COR-L47 (cell line): ENCODE measurements at places on chromosomes 12 and 14.

DNA sequence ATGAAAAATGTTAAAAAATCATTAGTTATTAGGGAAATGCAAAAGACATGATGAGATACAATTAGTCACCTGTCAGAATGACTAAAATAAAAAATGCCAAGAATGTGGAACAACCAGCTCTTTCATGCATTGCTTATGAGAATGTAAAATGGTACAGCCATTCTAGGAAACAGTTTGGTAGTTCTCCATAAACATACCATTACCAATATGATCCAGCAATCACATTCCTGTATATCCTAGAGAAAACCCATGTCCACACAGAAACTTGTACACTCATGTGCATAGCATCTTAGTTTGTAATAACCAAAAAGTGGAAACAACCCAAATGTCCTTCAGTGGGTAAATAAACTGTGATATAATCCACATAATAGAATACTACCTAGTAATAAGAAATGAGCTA, 245.7 kb downstream of the FUT8 start:
- DNase-seq, result no peak

GRCh38 chr12:82996168-82996812, 309.6 kb downstream of the TMTC2 start:
- peak; percentile 50 for DNase-seq

- no peak for DNase-seq
Observed at GRCh38 chr14:87971010-87971409, 22.0 kb downstream of the GALC start.

- no peak for DNase-seq
Observed at GRCh38 chr12:3215410-3215975, 138.3 kb downstream of the TSPAN9 start.

- DNase-seq, result no peak
Observed at GRCh38 chr12:10364815-10365622, 24.8 kb downstream of the KLRK1 start.

DNA sequence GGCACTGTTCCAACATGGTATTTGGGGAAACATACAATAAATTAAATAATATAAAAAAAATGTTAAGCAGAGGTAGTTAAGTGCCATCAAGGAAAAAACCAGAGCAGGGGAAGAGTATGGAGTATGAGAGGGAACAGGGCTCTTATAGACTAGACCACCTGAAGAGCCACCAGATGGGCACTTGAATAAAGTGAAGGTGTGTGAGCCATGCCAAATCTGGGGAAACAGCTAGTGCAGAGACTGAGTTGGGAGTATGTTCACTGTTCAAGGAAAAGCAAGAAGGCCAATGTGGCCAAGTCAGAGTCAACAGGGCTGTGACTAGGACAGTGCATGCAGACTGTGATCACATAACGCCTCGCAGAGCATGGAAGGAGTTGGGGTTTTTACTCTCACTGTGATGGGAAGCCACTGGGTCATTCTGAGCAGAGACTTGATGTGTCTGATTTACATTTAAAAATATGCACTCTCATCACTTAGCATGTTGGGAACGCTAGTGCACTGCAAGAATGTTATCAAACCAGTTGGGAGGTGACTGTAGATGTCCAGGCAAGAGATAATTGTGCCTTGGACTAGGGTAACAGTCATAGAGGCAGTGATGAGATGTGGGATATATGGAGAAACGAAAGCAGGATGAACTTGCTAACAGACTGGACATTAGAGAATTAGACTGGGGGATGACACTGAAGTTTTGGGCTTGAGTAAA, 25.6 kb downstream of the NDUFA12 start:
- DNase-seq, result no peak

DNA sequence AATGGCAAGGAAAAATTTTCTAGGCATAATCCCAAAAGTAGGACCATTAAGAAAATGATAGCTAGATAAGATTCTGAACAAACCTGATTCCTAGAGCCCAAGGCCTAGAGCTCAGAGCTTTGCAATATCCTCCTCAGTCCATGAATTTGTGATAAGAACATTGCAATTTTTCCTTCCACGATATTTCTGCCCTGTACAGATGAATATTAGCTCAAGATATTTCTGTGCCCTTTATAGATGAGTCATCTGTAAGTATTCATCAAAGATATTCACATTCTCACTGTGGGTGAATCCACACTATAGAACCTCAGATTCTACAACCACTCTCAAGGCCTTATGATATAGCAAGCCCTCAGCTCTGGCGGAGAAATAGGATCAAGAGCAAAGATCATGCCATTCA, 37.5 kb downstream of the EAPP start:
- DNase-seq, result no peak

- no peak for DNase-seq
Observed at GRCh38 chr12:98121963-98122362, 393.4 kb upstream of the TMPO start.

- peak; percentile 36 for DNase-seq
Observed at GRCh38 chr14:78697341-78697740, 527.2 kb downstream of the NRXN3 start.

GRCh38 chr12:100566887-100567637, 6.4 kb upstream of the GAS2L3 start:
- no peak for DNase-seq

- no peak for DNase-seq
Observed at GRCh38 chr12:89781946-89782550, 73.4 kb upstream of the ATP2B1 start.

DNA sequence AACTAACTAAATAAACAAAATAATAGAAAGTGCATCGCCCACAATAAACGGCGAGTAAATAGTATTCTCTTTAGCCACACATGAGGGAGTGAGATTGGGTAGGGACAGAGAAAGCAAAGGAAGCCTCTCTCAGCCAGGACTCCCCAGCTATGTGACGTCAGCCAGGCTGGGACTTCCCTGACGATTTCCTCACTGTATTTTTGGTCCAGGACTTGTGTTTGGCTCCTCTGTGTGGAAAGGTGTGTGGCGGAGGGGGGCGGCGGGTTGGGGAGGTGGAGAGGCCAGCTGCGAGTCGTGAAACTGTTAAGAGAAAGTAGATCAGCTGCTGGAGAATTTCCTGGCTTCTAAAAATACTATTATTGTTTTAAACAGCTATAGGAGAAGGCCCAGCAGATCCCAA, 1124.6 kb downstream of the AACS start:
- no peak for DNase-seq

- no peak for DNase-seq
Observed at GRCh38 chr14:90274019-90274418, 17.7 kb downstream of the PSMC1 start.

DNA sequence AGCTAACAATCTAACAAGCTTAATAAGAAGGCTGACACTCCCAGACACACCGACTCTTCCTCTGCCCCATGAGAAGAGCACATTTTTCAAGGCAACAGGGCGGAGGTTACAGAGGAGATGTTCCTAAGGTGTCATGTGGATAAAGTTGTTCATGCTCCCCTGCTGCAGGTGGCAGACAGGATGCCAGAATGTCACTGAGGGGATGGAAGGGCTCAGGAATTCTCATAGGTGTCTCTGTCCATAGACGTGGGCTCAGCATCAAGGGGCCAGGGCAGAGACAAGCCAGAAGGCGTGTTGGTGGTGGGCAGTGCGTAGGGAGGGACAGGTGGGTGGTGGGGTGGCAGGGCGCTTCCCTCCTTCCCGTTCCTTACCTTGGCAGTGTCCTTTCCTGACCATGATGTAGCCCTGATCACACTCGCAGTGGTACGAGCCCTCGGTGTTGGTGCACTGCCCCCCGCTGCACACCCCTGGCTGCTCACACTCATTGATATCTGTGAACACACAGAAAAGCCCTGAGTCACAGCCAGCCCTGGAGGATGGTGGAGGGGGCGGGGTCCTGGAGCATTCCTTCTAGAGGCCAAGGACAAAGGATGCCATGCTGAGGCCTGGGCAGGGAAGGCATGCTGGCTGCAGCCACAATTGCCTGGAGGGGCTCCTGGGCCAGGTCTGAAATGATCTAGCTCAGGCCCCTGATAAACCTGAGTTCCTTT, 23.0 kb downstream of the ISCA2 start:
- DNase-seq, result no peak

DNA sequence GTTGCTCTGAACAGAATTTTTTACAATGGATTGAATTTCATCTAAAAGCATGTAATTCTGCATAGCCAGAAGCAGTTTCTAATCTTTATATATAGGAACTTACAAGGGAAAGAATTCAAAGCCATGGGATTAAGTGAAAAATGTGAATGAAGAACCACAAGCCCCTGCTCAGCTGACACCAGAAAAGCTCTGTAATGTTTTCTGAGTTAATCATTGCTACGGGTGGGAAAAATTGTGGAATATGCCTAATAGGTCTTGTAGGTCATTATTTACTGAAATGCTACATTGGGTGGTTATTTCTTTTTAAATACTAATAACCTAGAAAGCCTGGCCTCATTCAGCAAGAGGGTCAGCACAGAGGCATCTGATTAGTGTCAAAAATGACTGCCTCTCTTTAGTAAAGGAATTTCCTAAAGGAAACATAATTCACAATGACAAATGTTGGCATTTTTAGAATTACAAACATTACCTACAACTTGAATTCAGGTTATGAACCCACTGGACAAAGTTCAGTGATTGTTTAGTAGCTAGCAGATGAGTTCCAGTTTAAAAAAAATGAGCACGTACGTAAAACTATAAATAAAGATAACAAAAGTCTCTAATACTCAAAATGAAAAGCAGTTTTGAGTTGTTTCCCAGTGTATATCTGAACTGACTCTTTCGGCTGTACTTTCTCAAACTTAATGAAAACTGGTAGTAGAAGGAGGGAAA, 75.3 kb downstream of the BMP4 start:
- no peak for DNase-seq

- no peak for DNase-seq
Observed at GRCh38 chr12:4137015-4137414, 136.5 kb upstream of the CCND2 start.

GRCh38 chr12:25056011-25056410, 107.1 kb upstream of the BCAT1 start:
- DNase-seq, result no peak

DNA sequence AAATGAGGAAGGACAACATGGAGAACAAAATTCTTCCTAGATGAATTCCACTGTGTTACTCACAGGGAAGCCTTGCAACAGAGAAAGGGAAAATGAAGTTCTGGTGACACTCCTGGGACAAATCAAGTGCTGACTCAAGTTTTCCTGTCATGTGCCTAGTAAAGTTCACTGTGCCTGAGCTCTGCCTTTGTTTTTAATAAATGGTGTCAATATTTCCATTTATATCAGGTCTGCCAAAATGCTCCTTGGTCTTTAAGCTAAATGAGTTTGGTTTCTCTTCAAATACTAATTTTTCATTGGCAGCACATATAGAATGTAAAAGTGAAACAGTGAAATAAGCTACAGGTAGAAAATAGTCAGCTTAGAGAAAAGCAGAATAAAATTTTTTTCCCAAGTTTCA, 33.0 kb downstream of the HIGD1C start:
- DNase-seq, result no peak
